ENCODE measurements at places on chromosomes 1 and 21.

GRCh38 chr1:230197644-230198567, 130.9 kb downstream of the GALNT2 start:
- no peak for DNase-seq

GRCh38 chr1:97901017-97901658, 19.7 kb downstream of the DPYD start:
- DNase-seq, result no peak

DNA sequence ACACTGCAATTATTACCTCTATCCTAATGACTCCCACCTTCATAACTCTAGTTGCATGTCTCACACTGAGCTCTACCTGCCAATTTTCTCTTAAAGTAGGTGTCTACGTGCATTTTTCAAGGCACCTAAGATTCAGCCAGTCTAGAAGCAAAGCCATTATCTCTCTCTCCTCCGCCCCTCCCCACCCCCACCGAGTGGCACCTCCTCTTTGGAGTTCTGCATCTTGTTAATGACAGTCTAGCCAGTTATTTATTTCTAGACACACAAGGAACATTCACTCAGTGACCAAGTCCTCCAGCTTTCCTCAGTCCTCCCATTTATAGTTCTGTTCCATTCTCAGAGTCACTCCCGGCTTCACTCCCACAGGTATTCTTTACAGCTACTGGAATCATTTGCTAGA, 47.6 kb downstream of the ASTN1 start:
- no peak for DNase-seq

- DNase-seq, result no peak
Observed at GRCh38 chr1:36715797-36716196, 233.1 kb upstream of the CSF3R start.

- DNase-seq, result peak; percentile 84
Observed at GRCh38 chr21:44300262-44300959, 558 bp downstream of the PFKL start.

Data from germinal center (tissue), 1 donor.